ENCODE measurements at places on chromosomes 4 and X. TPM values are rescaled to one million over a fixed set of nuclear protein-coding genes. Genes with fewer than 3 reads are reported as not detected.

TEX11 gene
- total RNA-seq: 0.94 TPM

RAB39B gene
- 0.13 TPM for total RNA-seq

TAF7L gene
- total RNA-seq: not detected

SYNPO2 gene
- total RNA-seq: 9.5 TPM

TMEM154 gene
- total RNA-seq: 3.5 TPM

MID1 gene
- 44.9 TPM for total RNA-seq

SRPK3 gene
- total RNA-seq: 0.64 TPM

DDX53 gene
- total RNA-seq: not detected

ATP1B4 gene
- not detected for total RNA-seq

SLC6A8 gene
- 197 TPM for total RNA-seq

SAGE1 gene
- total RNA-seq: 0.07 TPM

SFRP2 gene
- total RNA-seq: 8.7 TPM

C4orf46 gene
- 7.4 TPM for total RNA-seq

FGF5 gene
- 0.30 TPM for total RNA-seq
